ENCODE measurements at places on chromosomes 5 and 9.

GRCh38 chr9:137739371-137740309 is 120.8 kb downstream of the EHMT1 start:
- DNase-seq: no peak

DNA sequence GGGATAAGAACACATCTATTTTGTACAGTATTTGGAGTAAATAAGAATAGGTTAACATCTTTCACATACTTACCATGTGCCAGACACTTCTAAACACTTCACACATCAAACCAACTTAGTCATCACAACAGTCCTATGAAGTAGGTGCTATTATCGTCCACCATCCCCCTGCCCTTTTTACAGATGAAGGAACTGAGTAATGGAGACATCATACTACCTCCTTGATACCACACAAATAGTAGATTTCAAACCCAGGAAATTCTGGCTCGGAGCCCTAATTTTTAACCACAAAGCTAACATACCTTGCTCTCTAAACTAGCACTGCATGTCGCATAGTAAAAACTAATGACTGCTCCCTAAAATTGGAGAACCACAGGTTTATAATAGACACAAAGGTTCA is 4.2 kb upstream of the ZNF366 start:
- peak; percentile 77 for DNase-seq

DNA sequence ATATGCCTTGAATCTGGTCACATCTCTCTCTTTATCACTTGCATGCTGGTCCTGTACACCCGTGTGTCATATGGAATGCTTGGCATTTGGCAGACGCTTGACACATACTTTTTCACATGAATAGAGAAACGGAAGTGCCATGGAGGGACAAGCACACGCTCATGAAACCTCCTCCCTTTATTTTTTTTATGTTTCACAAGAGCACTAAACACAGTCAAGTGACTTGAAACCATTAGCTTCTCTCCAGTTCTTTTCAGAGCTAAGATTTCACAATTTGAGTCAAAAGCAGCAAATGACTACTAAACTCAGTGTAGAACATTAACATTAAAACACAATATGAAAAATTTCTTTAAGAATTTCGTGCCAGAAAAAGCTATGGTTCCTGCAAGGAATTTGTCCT is 151.1 kb downstream of the DOCK2 start:
- peak; percentile 80 for DNase-seq

GRCh38 chr5:91156242-91156641 is 226.9 kb downstream of the ARRDC3 start:
- no peak for DNase-seq

GRCh38 chr9:35280399-35280798 is 118.6 kb downstream of the UNC13B start:
- no peak for DNase-seq

DNA sequence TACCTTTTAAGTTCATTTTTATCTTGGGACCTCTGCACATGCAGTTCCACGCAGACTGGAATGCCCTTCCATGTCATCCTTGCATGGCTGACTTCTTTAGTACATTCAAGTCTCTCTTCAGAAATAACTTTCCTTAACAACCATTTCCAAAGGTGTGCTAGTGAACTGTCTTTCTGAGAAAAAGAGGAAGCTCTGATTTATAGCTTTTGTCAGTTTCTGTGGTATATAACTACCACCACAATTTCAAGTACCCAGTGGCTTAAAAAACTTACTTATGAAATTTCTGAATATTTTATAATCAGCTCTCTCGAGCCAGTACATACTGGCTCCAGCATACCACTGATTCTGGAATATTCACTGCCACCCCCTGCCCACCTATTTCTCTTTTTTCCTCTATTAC is 1613.8 kb downstream of the MAT2B start:
- no peak for DNase-seq

- DNase-seq: no peak
These were observed 65.8 kb downstream of the ERAP1 start for GRCh38 chr5:96741891-96742309.

Data from Daoy (cell line).